ENCODE measurements at places on chromosomes 3 and 15.

GRCh38 chr15:57118013-57118799 is 199.8 kb downstream of the TCF12 start:
- DNase-seq: peak; percentile 53

- no peak for DNase-seq
Measured at GRCh38 chr3:48057521-48057920, 41.3 kb upstream of the MAP4 start.

- no peak for DNase-seq
Measured at GRCh38 chr15:27601239-27601960, 497.7 kb downstream of the OCA2 start.

GRCh38 chr15:89340573-89340972 is 5.9 kb upstream of the POLG start:
- DNase-seq: no peak

DNA sequence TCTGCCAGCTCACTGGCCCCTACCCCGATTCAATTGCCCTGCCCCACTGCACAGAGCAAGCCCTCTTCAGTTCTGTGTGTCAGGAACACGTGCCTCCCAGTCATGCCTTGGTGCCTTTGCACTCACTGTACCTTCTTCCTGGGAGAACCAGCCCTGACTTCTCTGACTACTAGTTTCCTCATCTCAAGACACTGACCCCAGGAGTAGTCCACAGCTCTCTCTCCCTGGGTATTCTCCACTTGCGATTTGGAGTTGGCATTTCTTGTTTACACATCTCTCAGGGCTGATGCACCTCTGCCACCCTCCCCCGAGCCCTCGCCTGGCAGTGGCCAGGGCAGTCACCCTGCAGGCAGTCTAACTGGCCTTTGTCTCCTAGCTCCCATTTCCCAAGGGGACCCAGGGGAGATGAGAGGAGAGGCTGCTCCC is 5.7 kb downstream of the CISH start:
- DNase-seq: no peak

DNA sequence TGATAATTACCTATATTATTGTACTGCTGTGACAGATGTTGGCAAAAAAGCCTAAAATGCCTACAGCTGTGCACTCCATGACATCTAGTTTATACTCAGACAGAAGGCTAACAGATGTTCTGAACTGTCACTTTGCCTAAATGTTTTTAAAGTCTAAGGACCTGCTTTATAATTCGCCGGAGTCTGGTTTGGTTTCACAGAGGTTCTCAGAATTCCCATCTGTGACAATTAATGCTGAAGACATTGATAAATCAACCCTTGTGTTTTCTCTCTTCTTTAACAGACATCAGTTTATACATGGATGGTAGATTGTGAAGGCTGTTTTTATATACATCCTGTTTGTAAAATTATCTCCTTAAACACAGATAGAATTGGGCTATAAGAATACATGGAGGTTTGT is 19.8 kb upstream of the SOX2 start:
- DNase-seq: no peak

GRCh38 chr3:13037458-13038117 is 35.6 kb downstream of the IQSEC1 start:
- no peak for DNase-seq

- no peak for DNase-seq
Measured at GRCh38 chr15:61037031-61037430, 192.1 kb downstream of the RORA start.

- no peak for DNase-seq
Measured at GRCh38 chr15:69035205-69035917, 20.9 kb downstream of the NOX5 start.

DNA sequence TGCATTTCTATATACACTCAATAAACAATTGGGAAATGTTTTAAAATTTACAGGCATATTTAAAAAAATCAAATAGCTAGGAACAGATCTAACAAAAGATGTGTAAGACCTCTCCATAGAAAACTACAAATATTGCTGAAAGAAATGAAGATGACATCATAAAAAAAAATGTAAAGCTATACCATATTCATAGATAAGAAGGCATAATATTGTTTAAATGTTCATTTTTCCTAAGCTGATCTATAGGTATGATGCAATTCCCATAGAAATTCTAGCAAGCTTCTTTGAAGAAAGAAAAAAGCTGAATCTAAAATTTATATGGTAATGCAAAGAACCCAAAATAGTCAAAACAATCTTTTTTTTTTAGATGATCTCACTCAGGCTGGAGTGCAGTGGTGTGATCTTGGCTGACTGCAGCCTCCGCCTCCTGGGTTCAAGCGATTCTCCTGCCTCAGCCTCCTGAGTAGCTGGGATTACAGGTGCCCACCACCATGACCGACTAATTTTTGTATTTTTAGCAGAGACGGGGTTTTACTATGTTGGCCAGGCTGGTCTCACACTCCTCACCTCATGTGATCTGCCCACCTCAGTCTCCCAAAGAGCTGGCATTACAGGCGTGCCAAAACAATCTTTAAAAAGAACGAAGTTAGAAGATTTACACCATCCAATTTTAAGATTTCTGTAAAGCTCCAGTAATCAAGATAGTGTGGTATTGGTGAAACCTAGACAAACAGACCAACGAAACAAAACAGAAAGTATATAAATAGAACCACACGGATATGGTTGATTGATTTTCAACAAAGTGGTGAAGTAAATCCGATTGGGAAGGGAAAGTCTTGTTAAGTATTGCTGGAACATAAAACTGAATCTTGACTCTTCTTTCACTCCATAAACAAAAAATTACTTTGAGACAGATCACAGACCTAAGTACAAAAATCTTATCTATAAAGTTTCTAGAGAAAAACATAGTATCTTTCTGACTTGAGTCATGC is 6.3 kb upstream of the BHLHE40 start:
- no peak for DNase-seq

DNA sequence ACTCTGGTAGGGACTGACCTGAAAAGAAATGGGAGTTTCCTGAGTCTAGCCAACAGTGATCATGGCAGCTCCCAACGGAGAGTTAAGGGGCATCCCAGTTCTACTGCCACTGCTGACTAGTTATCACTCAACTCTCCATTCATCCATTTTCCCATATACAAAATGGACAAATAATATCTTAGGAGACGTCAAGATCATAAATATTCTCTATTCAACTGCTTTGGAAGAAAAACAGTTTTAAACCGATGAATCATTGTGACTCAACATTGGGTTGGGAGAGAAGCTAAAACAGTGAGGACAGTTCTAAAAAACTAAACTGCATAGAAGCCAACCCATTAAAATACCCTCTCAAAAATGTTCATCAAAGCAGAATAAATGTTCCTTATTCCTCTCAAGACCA is 57.6 kb upstream of the CHRM5 start:
- DNase-seq: no peak

DNA sequence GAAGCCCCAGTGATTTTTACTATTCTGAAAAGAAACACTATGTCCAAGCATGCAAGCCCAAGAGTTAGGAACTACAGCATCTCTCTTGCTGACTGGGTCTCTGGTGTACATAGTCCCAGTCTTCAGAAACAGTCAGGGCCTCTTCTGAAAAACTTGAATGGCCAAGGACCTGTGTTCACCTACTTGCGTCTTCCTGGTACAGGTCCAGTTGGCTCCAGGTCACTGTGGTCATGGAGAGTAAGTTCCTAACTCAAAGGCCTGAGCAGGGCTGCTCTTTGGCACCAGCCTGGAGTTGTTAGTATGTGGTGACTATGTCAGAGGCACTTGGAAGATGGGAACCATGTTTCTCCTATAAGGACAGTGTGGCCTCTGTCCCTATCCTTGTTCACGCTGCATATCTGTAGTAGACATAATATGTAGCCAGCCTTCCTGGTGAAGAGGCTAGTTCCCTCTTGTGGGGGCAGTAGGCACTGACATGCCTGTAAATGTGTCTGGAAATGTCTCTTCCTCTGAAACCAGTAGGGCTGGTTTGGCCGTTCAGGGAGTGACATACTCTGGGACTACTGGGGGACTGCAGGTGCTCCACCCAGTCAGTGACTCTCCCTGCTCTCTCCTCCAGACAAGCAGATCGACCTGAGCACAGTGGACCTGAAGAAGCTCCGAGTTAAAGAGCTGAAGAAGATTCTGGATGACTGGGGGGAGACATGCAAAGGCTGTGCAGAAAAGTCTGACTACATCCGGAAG is 2.6 kb upstream of the RBM15B start:
- no peak for DNase-seq

- DNase-seq: no peak
Measured at GRCh38 chr3:15241341-15241740, 35.3 kb downstream of the CAPN7 start.

- no peak for DNase-seq
Measured at GRCh38 chr15:96338766-96339618, 8.5 kb downstream of the NR2F2 start.

GRCh38 chr3:55923207-55923606 is 436.1 kb upstream of the WNT5A start:
- DNase-seq: no peak

GRCh38 chr3:136818769-136819391 is at the start of gene SLC35G2:
Gene SLC35G2, plus strand, starts transcription at chr3:136819126. Its CDS starts 35,335 bp downstream, at chr3:136854461.
- no peak for DNase-seq

GRCh38 chr15:63708126-63708772 is 111.1 kb downstream of the FBXL22 start:
- DNase-seq: no peak

GRCh38 chr15:70478251-70478990 is 284.9 kb downstream of the UACA start:
- no peak for DNase-seq

DNA sequence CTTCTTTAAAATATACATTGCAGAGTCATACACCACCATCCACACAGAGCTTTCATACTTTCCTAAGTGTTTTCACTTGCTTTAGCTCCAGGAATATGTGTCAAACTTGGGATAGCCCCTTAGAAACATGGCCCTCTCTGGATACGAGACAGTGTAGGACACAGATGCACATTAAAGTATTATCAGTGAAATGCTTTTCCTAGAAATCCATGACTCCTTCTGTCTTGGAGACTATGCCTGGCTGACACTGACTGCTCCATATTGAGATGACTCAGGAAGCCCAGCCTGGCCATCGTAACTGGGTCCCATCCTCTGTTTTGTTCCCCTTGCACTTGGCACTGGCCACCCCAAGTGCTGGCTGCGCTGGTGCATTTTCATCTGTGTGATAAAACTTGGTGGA is 204.8 kb downstream of the PDZRN3 start:
- DNase-seq: no peak

GRCh38 chr3:165954171-165954570 is 116.9 kb upstream of the BCHE start:
- no peak for DNase-seq

GRCh38 chr15:76062286-76062685 is 2.5 kb downstream of the TMEM266 start:
- DNase-seq: no peak

DNA sequence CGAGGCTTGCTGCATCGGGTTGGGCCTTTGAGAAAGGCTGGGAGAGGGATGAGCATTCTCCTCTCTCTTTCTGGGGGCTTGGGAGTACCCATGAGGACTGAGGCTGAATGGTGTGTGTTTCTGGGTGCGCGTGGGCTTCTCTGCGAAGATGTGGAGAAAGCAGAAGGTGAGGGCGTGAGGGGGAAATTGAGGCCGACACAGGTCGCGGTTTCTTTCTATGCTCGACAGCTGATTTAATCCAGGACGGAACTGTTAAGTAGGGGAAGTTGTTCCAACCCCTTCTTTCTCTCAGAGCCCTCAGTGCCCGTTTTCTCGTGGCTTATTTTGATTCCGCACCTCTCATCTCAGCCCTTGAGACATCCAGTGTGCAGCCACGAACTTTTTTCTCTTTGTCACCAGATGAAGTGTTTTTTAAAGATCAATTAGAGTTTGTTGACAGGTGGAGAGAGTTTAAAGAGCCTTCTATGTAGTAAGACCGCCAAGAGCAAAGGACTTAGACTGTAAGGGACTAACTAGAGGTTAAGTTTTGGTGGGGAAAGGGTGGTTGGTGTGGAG is 711 bp downstream of the STARD9 start:
- no peak for DNase-seq

DNA sequence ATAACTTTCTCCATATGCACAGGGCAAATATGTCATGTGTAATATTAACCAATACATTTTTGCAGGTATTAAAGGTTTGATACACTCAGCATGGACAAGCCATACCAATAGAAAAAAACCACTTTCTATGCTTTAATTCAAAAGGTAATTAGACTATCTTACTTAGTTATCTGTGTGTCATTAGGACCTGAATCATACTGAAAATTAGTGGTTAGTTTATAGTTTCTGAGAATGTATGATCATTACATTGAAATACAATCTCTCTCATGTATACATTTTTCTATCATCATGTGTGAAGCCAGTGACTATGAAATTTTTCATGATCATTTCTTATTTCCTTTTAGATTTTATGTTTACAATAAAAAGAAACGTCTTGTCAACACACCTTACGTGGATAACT is 16.3 kb downstream of the RPS27L start:
- no peak for DNase-seq

DNA sequence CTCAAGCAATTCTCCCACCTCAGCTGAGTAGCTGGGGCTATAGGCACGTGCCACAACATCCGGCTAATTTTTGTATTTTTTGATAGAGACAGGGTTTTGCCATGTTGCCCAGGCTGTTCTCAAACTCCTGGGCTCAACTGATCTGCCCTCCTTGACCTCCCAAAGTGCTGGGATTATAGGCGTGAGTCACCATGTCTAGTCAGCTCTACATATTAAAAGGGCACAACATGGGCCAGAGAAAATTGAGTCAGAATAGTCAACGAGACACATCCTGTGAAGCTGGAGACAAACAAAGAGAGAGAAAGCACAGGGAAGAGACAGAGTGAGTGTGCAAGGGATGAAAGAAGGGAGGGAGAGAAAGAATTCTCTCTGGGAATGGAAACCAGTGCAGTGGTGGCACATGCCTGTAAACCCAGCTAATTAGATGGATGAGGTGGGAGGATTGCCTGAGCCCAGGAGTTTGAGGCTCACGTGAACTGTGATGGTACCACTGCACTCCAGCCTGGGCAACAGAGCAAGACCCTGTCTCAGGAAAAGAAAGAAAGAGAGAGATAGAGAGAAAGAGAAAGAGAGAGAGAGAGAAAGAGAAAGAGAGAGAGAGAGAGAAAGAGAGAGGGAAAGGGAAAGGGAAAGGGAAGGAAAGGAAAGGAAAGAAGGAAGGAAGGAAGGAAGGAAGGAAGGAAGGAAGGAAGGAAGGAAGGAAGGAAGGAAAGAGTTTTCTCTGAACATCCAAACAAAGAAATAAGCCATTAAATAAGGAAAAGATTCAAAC is 107.2 kb upstream of the SLC25A36 start:
- DNase-seq: no peak

- DNase-seq: peak; percentile 8
Measured at GRCh38 chr15:34616613-34617012, 33.2 kb upstream of the GOLGA8B start.

GRCh38 chr3:154464440-154465190 is 34.6 kb upstream of the GPR149 start:
- no peak for DNase-seq

- no peak for DNase-seq
Measured at GRCh38 chr3:50612234-50612882, 784 bp upstream of the CISH start.

GRCh38 chr3:89246326-89246725 is 138.9 kb downstream of the EPHA3 start:
- no peak for DNase-seq

- DNase-seq: no peak
Measured at GRCh38 chr3:24837601-24838000, 343.0 kb upstream of the THRB start.
